ENCODE measurements at places on chromosomes 4 and X. TPM values are rescaled to one million over a fixed set of nuclear protein-coding genes. Genes with fewer than 3 reads are reported as not detected.

FUNDC1 gene
- 6.4 TPM for total RNA-seq

GNRHR gene
- total RNA-seq = not detected

ARHGAP24 gene
- 141 TPM for total RNA-seq

BEND4 gene
- 20.4 TPM for total RNA-seq

GLOD5 gene
- not detected for total RNA-seq

RBM46 gene
- total RNA-seq = not detected

CYSLTR1 gene
- 43.4 TPM for total RNA-seq

SLC6A14 gene
- total RNA-seq = not detected

INPP4B gene
- 0.02 TPM for total RNA-seq

PNMA6A gene
- total RNA-seq = 0.39 TPM

TMSB15A gene
- not detected for total RNA-seq

SPANXN4 gene
- total RNA-seq = not detected

FAM47E gene
- total RNA-seq = 1.3 TPM

SLC9B2 gene
- total RNA-seq = 37.6 TPM

MAP7D2 gene
- not detected for total RNA-seq

KDR gene
- not detected for total RNA-seq

PIN4 gene
- total RNA-seq = 16.0 TPM

HHIP gene
- 0.39 TPM for total RNA-seq

GLUD2 gene
- 0.24 TPM for total RNA-seq

TRIM2 gene
- 6.4 TPM for total RNA-seq

CCKAR gene
- total RNA-seq = not detected

DGKK gene
- not detected for total RNA-seq

USP9X gene
- 87.6 TPM for total RNA-seq
